Myocyte (in vitro differentiated cells): ENCODE measurements at places on chromosomes 12 and 14. TPM values are rescaled to one million over a fixed set of nuclear protein-coding genes. Genes with fewer than 3 reads are reported as not detected.

DNA sequence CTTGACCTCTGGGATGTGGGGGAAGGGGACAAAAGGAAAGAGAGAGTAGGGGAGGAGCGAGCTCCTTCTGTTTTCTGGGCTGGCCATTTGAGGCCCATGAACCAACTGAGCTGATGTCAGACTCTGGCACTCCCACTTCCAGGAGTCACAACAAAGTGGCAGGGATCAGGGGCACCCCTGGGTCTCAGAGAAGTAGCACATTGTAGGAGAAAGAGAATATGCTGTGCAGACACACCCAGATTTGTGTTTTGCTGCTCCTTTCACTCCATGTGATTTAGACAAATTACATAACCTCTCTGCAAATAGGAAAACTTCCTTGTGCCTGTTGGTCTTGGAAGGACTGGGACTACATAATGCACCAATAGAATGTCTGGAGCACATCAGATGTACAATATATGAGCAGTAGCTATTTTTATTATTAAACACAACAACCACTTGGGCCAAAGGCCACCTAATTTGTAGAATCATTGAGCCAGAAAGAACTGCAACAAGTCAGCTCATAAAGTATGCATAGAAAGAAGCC is 265.5 kb downstream of the ZFP36L1 start:
- DNase-seq: peak; percentile 85

DNA sequence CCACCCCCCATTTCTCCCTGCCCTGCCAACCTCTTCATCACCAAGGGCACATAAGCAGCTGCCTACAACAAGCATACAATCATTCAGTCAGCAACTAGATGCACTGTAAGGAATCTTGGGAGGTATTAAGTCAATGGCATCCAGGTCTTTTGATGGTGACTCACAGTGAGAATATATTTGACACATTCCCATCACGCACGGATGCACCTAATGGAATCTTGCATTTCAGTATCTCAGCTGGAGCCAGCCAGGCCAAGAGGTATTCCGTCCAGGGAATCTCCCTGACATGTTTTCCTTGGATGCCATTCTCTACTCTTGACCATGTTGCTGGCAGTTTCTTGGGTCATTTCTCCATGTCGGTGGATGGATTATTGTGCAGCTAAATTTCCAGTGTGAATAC is 73.9 kb upstream of the CAPRIN2 start:
- no peak for DNase-seq

DNA sequence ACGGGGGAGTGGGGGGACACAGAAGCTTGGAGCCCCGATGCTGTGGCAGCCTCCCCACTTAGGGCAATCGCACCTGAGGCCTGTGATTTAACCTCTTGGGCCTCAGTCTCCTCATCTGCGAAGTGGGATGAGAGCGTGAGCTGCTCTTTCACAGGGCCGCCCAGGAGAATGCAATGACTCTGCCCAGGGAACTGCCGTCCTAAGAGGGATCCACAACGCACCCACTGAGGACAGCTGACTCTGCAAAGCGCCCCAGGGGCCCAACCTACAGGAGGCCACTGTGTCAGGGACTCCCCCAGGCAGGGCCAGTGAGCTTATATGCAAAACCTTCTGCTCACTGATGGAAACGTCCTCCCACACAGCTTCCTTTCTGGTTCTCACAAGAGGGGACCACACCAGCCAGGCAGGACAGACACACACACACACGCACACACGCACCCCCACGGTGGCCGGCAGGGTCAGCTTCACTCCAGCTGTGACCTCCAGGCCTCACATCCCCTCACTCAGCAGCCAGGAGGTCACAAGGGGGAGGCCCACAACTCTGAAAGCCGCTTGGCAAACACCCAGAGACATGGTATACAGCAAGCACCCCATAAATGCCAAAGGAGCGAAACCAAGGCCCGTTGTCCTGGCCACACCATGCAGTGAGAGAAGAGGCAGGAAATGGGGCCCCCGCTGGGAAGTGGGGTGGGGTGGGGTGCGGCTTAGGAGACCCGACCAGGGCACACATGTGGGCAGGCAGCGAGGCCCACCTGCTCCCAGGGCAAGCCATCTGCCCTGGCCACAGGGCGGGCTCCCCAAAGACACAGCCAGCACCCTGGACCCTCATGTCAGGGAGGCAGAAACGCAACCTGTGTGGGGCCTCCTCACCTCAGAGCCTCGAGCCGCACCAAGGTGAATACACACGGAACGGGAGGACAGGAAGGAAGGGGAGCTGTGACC is 73.3 kb downstream of the NCOR2 start:
- no peak for DNase-seq

DNA sequence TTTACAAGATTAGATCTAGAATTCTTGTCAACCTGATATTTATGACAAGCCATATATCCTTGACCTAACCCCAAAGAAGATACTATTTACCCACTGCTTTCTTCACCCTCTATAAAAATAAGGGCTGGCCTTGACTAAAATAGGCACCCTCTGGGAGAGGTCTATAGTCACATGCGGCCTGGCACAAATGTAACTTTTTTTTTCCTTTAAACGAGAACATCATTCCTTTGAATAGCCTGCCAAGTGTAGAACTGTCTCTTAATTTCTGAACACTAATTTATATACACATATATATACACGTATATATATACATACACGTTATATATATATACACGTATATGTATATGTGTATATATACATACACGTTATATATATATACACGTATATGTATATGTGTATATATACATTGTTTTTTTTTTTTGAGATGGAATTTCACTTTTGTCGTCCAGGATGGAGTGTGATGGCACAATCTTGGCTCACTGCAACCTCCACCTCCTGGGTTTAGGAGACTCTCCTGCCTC is 18.6 kb downstream of the PPTC7 start:
- no peak for DNase-seq

DNA sequence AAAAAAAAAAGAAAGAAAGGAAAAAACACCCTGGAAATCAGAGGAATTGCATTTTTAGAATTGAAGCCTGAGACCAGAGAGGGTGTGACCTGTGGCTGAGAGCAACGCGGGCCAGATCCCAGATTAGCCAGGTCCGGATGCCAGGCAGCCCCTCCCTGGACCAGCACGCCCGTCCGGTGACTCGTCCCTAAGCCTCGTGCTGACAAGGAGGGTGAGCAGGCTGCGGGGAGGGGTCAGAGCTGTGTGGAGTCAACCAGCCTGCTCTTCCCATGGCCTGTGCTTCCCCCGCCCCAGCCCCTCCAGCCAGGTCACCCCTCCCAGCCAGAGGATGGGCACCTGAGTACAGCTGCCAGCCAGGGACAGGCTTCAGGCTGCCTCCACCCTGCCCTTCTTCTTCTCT is 4.2 kb upstream of the KLC1 start:
- DNase-seq: peak; percentile 92

DNA sequence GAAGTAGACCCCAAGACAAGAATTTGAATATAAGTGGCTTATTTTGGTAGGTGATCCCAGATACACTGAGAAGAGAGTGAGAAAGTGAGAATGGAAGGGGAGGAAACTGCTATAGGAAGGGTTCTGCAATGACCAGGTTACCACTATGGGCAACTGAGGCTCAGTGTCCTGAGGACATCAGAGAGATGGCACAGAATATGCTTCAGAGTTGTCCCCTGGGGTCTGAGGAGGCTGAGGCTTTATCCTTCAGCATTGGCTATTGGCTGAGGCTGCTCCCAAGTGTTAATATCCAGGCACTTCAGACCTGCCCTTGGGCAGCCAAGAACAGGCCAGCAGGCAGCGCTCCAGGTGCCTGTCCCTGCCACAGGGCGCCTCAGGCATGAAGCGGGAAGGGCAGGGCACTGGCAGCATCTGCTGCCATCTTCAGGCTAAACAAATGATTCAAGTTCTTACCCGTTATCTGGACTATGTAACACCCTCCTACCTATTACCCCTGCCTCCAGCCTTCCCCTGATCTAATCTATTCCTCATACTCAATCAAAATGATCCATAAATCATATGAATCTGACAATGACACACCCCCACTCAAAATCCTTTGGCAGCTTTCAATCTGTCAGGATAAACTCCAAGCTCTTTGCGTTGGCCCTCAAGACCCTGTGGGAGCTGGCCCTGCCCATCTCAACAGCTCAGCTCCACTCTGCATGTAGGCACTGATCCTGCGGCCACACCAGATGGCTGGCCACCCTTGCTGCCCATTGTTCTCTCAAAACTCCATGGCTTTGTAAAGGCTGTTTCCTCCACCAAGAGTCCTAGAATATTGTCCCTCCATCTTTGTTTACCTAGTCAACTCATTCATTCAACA is 42.4 kb downstream of the CKAP4 start:
- peak; percentile 34 for DNase-seq

GRCh38 chr14:95538801-95539509 is 4.1 kb downstream of the GLRX5 start:
- no peak for DNase-seq

DNA sequence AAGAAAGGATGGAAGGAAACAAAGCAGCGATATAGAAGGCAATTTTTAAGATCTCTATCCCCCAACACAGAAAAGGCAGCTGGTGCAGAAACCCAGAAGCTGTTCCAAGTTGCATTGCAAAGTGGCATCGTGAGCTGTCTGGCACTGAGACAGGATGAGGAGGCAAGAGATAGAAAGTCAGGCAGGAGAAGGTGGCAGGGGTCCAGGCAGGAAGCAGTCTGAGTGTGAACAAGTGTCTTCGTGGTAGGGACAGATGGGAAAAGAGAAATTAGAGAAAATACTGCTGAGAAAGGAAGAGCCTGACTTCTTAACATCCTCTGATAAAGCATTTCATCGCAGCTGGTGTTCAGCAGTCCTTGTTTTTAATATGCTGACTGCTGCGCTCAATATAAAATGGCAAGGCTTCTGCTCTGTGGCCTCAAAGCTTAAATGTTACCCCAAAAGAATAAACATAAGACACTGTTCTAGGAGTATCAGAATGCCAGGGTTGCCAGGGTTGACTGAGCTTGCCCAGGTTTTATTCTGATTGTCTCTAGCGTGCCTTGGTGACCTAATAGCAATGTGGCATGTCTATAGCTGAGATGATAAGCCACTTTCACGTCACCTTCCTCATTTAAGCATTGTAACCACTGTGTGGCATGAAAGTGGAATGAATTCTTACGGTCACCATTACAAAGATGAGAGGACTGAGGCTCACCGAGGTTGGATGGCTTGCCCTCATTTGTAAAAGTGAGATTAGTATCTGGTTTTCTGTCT is 397.6 kb downstream of the NUAK1 start:
- DNase-seq: peak; percentile 92

DNA sequence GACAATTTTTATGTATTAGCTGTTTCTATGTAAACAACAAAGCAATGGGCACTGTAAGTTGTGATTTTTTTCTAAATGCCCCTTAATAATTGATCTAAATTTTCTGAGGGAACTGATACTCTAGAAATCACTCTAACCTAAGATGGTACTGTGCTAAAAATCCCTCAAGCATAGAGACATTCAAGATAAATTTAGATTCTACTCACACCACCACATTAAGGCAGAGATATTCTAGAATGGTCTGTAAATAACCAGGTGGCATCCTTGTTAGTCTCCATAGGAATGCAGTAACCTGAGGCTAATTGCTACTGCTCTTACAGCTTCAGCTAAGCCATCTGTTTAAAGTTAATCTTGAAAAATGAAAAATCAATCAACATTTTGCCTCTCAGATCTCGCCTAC is 87.3 kb downstream of the SLC41A2 start:
- DNase-seq: peak; percentile 30

GRCh38 chr14:99875836-99876235 is 82.6 kb downstream of the EML1 start:
- DNase-seq: no peak

BICDL1 gene
- total RNA-seq: 0.88 and 2.5 TPM in 2 replicates
